ENCODE measurements at places on chromosomes 12 and 14.
A peak's percentile ranks its signal among the peaks of the same experiment; 100 is the strongest.

GRCh38 chr14:34433957-34434356 is 28.1 kb downstream of the SPTSSA start:
- no peak for DNase-seq

- DNase-seq = no peak
Measured at GRCh38 chr12:93520454-93520853, 52.0 kb upstream of the SOCS2 start.

DNA sequence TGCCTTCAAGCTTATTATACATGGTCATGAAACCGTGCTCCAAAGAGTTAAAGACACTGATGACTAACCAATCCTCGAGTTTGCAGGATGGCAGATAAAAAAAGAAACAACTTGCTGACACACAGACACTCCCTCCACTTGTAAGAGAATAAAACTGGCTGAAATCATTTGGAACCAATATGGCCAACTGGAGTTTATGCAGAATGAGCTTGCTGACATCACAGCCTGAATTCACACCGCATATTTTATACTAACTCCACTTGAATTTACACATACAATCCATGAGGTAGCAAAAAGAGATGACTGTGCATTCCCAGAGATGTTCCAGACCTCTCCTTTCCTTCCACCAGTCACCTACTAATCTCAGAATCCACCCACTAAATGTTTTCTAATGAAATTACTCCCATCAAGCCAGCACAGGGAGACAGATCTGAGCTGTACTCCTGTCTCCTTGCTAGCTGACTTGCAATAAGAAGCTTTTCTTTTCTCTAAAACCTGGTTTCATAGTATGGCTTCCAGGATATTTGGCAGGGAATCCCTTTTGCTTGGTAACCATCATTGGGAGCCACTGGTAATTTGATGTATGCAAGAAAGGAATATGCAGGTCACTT is 15.8 kb upstream of the PTPRR start:
- DNase-seq = no peak

DNA sequence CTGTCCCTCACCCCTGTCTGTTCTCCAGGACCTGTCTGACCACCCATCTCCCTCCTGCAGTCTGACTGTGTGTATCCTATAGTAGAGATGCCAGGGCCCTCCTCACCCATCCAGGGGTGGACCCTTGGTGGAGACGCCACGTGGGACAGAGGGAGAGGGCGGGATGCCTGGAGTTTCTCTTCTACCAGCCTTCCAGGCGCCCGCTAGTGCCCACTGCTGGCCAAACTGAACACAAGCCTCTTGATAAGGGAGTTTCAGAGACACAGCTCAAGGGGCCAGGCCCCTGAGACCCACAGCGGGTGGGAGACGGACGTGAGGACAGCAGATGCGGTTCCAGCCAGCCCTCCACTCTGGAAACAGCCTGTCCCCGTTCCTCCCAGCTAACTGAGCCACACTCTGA is 147.3 kb downstream of the RBM19 start:
- no peak for DNase-seq

DNA sequence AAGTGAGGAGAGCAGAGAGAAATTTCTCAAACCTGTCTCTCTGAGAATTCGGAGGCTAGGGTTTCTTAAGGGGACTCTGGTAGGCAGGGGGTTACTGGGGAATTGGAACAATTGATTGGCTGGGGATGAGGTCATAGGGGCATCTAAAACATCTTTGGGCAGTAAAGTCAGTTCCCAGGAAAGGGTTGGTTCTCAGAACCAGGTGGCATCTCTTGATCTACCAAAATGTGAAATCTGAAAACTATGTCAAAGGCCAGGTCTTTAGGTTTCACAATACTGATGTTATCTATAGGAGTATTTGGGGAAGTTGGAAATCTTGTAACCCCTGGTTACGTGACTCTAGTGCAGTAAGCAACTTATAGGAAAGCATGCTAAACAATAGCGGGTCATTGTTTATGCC is 6.9 kb downstream of the C12orf75 start:
- DNase-seq = no peak

DNA sequence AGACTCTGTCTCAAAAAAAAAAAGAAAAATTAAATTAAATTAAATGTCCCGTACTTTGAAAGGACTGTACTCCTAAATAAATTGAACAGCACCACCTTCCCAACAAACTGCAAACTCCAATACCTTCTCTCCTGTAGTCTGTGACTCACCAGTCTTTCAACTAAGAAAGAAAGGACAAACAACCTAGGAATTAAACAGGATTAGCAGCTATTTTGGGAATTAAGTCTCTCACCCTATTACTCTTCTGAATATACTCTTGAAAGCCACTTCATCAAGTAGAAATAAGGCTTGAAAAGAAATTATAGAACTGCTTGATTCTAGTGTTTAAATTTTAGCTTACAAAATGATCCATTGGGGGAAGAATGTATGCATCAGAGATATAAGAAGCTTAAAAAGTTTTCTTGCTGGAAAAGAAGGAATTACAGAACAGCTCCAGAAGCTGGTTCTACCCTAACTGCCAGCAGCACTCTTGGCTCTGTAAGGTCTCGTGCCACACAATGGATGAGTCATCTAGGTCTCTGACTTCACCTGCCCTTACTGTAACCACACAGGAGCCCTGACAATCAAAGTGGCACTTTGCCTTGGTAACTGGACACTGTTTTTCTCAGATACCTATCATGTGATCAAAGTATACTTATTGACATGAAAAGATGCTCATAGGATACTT is 57.0 kb upstream of the CERS5 start:
- peak; percentile 51 for DNase-seq

- no peak for DNase-seq
Measured at GRCh38 chr12:52926596-52927234, 21.8 kb upstream of the KRT8 start.

DNA sequence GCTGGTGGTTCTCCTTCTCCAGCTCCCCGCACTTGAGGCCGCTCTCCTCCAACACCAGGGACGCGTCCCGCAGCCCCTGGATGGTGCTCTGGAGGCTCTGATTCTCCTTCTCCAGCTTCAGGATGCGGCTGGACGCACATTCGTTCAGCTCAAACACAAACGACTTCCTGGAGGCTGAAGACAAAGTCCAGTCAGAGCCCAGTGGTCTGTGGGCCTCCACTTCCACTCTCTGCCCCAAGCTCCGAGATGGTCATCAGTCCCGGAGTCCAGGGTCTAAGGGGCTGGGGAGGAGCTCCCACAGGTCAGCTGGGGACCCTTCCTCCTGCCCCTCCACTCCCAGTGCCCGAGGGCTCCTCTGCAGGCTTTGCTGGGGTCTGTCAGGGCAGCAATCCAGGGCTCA is 76.6 kb upstream of the GPR68 start:
- no peak for DNase-seq

- DNase-seq = no peak
Measured at GRCh38 chr14:99619835-99620834, 16.1 kb upstream of the CCDC85C start.

GRCh38 chr14:61350427-61351270 is 29.3 kb downstream of the PRKCH start:
- DNase-seq = no peak

GRCh38 chr12:106044773-106045172 is 94.0 kb downstream of the NUAK1 start:
- DNase-seq = no peak

DNA sequence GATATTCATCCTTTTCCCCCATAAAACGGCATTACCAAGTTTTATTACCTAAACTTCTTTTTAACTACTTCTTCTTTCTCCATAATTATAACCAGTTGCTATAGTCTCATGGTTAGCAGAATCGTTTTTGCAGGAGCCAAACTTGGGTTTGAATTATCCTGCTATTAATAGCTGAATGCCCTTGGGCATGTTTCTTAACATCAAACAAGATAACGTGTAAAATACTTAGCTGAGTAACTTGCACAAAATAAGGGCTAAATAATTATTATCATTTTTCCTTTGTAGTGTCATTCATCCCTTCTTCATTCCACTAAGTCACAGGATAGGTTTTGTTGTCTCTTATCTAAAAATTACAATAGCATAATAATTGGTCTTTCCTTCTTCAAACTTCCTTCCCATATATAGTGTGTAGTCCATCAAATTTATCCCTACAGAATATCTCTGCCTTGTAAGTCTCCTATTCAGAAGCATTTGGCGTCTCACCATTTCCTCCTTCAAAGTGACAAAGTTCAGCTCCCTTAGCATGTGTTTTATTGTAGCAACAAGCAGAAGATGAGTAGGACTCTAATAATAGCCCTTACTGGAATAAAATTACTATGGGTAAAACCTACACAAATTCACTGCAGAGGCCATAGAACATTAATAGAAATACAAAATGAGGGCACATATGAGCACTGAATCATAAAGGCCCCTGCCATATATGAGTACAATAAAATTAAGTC is 63.8 kb downstream of the FAR2 start:
- DNase-seq = no peak

GRCh38 chr12:110762891-110763290 is 20.2 kb upstream of the PPP1CC start:
- no peak for DNase-seq

- no peak for DNase-seq
Measured at GRCh38 chr14:70827347-70827746, 18.0 kb upstream of the MAP3K9 start.

DNA sequence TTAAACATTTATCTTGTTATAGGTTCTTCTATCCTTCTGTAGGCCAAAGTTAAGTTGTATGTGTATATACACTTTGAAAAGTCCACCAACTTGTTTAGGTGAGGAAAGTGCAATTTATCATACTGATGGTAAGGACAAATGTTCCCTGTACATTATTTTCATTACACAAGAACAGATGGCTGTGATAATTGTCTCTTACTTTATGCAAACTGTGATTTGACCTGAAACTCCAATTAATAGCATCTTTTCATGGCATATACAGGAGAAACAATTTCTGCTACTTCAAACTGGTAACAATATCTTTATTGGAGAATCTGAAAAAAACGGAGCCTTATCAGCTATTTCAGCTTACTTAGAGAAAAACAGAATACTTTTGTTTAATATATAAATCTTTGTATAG is 5.6 kb downstream of the TRIM9 start:
- DNase-seq = no peak

DNA sequence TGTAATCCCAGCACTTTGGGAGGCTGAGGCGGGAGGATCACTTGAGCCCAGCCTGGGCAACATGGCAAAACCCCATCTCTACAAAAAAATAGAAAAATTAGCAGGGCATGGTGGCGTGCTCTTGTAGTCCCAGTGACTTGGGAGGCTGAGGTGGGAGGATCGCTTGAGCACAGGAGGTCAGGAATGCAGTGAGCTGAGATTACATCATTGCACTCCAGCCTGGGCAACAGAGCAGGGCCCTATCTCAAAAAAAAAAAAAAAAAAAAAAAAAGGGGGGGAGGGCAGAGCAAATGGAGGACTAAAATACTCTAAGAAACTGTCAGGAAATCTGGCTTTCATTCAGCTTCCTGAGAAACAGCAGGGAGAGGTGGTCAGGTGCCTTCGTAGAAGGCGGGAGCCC is 31.7 kb upstream of the TSPAN9 start:
- no peak for DNase-seq

DNA sequence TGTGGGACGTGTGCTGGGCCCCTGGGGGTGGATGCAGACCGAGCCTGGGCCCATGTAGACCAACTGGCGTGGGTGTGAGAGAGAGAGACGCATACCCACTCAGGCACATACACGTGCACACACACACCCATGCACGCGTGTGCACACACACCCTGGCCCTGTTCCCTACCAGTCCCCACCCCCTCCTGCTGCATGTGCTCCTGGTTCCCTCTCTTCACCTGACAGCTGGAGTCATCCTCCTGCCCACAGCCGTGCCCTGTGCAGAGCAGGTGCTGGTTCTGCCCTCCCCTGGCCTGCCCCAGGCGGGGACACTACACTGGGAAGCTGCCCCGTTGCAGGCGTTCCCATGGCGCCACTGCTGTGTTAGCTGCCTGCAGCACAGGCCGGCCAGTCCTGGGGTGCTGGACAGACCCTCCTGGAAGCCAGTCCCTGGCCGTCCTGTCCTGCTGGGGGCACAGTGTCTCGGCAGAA is 18.5 kb downstream of the PACS2 start:
- DNase-seq = no peak

- no peak for DNase-seq
Measured at GRCh38 chr12:38878333-38878705, 27.1 kb downstream of the CPNE8 start.

- no peak for DNase-seq
Measured at GRCh38 chr14:50067723-50068495, 48.5 kb downstream of the VCPKMT start.

GRCh38 chr14:59336098-59336497 is 129.1 kb downstream of the GPR135 start:
- no peak for DNase-seq

DNA sequence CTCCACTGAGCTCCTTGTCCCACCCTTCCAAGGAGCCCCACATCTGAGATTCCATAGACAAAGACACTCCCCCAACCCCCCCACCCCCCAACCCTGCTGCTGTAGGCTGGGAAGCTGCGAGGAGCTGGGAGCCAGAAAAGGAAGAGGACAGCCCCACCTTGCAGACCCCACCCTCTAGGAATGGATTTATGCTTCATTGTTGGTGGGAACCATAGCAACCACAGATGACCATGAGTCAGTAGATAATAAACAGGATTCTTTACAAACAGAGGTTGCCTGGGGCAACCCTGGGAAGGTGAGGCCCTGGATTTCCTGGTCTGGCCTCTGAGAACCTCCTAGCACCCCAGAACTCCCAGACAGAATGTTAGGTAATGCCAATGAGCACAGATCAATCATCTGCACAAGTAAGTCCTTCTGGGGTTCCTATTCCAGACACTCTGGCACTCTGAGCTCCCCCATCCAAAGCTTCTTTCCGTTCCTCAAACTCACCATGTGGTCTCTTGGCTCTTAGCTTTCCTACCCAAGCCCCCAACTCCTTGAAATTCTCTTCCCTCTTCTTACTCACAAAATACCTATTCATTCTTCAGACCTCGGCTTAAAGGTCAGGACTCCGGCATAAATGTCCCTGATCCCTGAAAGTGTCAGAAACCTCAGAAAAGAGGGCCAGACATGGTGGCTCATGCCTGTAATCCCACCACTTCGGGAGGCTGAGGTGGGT is 15.2 kb upstream of the PLEKHG6 start:
- no peak for DNase-seq

Measured in central memory CD4-positive, alpha-beta T cell (primary cell).